ENCODE measurements at places on chromosomes 3 and 15.

DNA sequence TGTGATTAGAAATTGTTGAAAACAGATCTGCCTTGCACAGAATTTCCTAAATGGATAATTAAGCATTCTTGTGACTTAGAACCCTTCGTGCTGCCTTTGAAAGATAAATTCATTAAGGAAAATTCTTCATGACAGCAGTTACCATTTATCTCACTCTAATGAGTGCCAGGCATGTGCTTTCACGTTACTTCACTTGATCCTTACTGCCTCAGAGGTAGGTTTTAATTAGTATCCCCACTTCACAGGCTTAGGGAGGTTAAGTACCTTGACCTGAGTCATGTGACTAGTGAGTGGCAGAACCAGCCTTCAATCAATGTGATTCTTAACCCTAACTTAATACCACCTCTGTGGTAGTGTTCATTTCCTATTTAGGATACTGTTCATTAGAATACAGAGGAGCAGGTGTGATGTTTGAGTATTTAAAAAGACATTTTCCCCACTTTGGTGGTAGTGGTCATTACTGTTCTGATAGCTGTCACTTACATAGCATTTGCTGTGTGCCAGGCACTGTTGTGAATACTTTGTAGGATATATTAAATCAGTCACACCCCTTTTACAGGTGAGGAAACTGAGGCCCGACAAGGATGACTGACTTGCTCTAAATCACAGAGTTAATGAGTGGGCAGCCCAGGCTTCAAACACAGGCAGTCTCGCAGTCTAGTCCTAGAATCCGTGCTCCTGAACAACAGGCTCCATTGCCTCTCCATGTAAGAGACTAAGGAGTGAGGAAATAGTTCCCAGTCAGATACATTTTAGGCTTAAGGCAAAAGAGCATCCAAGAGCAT, 57.9 kb downstream of the RLBP1 start:
- no peak for DNase-seq

GRCh38 chr15:29903785-29904464, 81.7 kb upstream of the TJP1 start:
- no peak for DNase-seq

DNA sequence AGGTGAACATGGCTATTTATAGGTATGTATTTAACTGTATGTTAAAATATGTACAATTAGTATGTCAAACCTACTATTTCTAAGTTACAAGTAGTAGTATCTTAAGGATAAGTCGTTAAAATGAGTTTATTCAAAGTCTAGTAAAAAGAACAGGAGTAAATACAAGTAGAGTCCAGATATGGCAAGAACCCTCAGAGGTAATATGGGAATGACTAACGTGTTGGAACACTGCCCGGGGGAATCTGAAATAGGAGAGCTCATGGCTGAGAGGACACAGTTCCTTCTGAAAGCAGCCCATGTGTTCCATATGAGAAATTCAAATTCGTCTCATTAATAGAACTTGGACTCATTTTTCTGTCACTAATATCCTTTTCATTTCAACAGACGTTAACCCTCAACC, 158.8 kb downstream of the CLSTN2 start:
- peak; percentile 70 for DNase-seq

DNA sequence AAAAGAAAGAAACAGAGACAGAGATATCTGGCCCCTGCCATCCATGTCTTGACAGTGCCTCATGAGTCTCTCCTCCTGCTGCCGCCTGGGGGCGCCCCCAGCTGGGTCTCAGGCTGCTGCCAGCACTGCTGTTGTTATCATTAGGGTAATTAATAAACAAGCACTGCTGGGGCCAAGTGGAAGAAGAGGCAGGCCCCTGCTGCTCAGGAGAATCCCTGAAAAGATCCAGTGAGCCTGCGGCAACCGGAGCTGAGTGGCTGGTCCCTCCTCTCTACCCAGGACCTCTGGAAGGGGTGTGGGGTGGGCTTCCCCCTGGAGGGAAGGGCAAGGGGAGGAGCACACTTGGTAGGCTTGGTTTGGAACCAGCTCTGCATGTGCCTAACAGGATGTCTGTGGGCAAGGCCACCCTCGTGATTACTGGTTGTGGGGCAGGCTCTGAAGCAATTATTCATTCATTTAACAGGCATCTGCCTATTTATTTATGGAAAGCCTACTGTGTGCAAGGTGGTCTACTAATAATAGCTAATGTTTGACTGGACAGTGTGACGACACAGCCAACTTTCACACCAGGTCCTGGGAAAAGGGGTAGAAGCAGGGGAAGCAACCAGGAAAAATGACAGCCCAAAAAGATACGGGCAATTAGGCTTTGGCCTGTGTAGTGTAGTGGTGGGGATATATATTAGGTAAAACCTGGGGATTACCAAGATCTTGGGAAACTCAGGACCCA, 1.2 kb upstream of the TYRO3 start:
- peak; percentile 43 for DNase-seq

DNA sequence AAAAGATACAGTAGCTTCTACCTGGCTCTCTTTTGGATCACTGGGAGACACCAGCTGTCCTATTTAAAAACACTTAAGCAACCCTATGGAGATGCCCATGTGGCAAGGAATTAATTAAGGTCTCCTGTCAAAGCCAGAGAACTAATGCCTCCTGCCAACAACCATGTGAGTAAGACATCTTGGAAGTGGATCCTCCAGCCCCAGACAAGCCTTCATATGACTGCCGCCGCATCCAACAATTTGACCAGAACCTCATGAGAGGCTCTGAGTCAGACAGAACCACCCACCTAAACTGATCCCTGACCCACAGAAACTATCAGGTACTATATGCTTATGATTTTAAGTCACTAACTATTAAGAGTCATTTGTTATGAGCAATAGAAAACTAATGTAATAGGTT, 22.3 kb downstream of the IFT80 start:
- DNase-seq, result no peak

DNA sequence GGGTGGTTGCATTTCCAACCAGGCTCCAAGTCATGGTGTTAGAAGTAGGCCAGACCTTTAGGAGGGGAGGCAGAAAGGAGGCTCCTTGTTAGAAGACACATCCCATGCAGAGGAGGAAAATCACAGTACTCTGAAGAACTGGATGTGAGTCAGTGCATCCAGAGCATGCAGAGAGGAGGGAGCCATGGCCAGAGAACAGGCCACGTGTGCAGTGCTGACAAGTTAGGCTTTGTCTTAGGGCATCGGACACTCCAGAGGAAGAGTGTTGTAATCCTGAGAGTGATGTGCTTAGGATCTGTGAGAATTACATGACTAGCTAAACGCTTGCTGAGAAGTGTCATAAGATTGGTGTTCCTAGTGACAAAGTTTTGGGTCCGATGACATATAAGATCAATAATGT, 456.5 kb upstream of the THRB start:
- DNase-seq, result no peak

GRCh38 chr3:72255191-72255590, 470.2 kb upstream of the PROK2 start:
- no peak for DNase-seq

- DNase-seq, result no peak
Measured at GRCh38 chr3:117308756-117309155, 599.2 kb downstream of the TUSC7 start.

- DNase-seq, result no peak
Measured at GRCh38 chr15:96285305-96285704, 45.2 kb upstream of the NR2F2 start.

- no peak for DNase-seq
Measured at GRCh38 chr3:144809380-144809779, 837.8 kb downstream of the DIPK2A start.

GRCh38 chr3:169147238-169148008, 516.1 kb downstream of the MECOM start:
- peak; percentile 68 for DNase-seq

GRCh38 chr15:66401130-66402021, 14.7 kb downstream of the MAP2K1 start:
- DNase-seq, result no peak

GRCh38 chr15:71529361-71529760, 281.0 kb upstream of the NR2E3 start:
- DNase-seq, result no peak

GRCh38 chr3:94522488-94522887, 459.6 kb downstream of the NSUN3 start:
- no peak for DNase-seq

DNA sequence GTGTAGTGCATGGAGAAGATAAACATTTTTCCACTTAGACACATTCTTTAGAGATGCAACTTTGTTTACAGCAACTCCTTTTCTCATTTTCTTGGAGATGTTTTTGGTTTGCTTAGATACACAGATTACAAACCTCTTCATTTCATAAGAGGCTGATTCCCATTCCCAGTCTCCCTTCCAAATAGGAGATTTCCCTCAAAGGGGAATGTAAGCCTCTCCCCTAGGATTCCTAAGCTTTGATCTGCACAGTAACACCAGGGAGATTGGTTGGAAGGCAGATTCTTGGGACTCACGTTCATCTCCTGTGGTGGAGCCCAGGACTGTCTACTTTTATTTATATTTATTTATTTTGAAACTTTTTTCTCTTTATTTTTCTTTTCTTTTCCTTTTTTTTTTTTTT, 63.2 kb downstream of the MCTP2 start:
- no peak for DNase-seq

DNA sequence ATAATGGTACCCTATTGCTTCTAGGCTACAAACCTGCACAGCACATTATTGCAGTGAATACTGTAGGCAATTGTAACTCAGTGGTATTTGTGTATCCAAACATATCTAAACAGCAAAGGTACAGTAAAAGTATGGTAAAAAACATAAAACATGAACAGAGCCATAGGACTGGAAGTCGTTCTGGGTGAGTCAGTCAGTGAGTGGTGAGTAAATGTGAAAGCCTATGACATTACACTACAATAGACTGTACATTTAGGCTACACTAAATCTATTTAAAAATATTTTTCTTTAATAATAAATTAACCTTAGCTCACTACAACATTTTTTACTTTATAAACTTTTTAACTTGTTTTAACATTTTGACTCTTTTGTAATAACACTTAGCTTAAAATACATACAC, 21.3 kb downstream of the RAB6B start:
- no peak for DNase-seq

DNA sequence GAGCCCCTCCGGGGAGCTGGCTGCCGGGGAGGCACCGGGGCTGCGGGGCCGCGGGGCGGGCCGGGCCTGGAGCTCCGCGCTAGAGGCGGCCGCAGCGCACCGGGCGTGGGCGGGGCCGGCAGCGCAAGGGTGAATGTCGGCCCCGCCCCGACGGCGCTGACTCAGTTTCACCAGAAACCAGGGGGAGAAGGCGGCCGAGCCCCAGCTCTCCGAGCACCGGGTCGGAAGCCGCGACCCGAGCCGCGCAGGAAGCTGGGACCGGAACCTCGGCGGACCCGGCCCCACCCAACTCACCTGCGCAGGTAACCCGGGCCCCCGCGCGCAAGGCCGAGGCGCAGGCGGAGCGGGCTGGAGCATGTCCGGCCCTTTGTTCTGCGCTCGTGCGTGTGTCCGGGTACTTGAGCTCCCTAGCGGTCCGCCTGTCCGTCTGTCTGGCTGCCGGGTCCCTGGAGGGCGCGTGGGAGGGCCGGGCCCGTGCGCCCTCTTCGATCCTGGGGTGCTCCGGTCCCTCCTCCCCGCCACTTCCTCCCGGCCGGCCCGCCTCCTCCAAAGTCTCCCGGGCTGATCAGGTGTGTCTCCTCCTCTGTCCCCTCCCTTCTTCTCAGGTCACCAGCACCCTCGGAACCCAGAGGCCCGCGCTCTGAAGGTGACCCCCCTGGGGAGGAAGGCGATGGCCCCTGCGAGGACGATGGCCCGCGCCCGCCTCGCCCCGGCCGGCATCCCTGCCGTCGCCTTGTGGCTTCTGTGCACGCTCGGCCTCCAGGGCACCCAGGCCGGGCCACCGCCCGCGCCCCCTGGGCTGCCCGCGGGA, at the start of gene SPINT1:
Gene SPINT1, plus strand, starts transcription at position 164 of the 811 bp plus-strand sequence. Its CDS starts 507 bp downstream, at position 671.
- peak; percentile 82 for DNase-seq

DNA sequence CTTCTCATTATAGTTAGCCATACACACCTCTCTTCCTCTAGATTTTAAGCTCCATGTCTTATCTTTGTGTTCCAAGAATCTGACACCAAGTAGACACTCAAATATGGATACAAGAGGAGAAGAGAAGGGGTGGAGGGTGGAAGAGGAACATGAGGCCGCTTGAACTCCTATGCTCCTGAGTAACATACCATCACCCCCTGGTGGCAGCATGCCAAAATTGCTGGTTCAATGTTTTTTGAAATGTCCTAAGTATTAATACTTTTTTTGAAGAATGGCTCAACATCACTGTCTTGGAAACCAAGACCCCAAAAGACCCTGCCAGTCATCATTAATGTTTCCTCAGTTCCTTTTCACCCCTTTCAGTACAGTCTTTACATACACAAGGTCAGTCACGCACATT, 71.8 kb upstream of the HACD2 start:
- DNase-seq, result no peak

GRCh38 chr15:85542488-85542887, 162.1 kb downstream of the AKAP13 start:
- no peak for DNase-seq

- DNase-seq, result no peak
Measured at GRCh38 chr15:27448986-27449385, 478.0 kb downstream of the GABRG3 start.

- no peak for DNase-seq
Measured at GRCh38 chr15:89829616-89830440, 15.2 kb upstream of the ANPEP start.

- DNase-seq, result no peak
Measured at GRCh38 chr3:3689601-3690375, 109.4 kb upstream of the LRRN1 start.

DNA sequence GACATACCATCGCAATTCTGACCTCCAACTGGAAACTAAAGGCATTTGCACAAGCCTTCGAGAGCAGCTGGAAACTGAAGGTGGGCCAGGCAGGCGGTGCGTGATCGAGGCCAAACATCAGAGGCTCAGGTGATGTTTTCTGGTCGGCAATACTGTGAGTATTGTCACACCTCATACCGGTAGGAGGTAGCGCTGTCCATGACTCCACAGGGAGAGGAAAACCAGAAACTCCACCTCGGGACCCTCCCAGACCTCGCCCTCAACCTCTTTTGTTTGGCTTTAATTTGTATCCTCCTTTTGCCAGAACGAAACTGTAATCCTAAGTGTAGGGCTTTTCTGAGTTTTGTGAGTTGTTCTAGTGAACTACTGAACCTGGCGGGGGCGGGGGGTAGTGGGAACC, 43.6 kb downstream of the LDHAL6B start:
- peak; percentile 55 for DNase-seq

- peak; percentile 15 for DNase-seq
Measured at GRCh38 chr3:14216257-14217048, 37.8 kb downstream of the LSM3 start.

GRCh38 chr15:77857419-77857818, 220.1 kb downstream of the TBC1D2B start:
- DNase-seq, result no peak

DNA sequence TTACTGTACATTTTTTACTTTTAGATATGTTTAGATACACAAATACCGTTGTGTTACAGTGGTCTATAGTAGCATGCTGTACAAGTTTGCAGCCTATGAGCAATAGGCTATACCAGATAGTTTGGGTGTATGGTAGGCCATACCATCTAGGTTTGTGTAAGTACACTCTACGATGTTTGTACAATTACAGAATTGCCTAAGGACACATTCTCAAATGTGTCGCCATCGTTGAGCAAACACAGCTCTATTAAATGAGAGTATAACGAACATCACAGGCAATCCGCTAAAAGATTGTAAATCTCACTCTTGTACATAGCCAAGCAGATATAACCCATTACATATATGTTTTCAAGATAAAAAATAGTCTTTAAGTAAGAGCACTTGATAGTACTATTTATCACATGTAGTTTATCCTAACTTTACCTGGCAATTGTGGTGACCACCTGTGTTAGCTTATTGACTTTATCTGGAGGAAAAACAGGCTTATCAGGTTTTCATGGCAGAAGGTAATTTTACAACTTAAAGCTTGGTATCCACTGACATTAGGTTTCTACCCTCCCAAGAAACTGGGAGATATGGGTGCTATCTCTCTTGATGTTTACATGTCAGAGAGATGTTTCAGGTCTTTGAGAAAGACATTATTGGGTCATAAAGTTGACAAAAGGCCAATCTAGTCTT, 898.7 kb downstream of the NSUN3 start:
- DNase-seq, result no peak
